ENCODE measurements at places on chromosomes 13 and 19.
A peak's percentile ranks its signal among the peaks of the same experiment; 100 is the strongest.

- no peak for DNase-seq
Measured at GRCh38 chr19:35135389-35135909, 590 bp upstream of the LGI4 start.

- DNase-seq: peak; percentile 58
Measured at GRCh38 chr13:114130837-114131582, 1.4 kb downstream of the RASA3 start.

DNA sequence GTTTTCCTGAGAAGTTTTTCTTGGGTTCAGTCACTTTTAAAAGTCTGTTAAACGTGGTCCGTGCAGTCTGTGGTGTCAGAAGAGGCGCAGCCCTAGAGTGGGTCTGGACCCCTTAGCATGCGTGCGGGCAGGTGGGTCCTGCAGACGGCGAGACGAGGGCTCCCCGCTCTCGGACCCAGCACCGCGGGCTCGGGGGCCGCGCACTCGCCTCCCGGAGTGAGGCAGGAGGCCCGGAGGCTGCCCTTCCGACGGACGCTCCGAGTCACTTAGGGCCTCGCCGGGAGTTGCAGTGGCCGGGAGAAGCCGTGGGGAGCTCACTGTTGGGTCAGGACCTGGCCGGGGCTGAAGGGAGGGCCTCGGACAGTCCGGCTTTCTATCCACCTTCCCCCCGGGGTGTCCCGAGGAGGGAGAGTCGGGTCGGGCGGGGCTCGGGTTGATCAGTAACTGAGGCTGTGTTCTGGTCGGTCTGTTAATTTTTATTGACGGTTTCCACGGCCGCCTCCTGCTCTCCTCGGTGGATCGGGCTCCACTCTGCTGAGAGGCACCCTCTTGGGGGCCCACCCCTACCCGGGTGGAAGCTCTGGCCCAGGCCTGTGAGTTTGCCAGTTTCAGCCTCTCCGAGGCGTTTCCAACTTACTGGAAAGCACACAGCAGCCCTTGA, 1.3 kb downstream of the PTBP1 start:
- DNase-seq: no peak

- DNase-seq: no peak
Measured at GRCh38 chr13:88246239-88246638, 575.1 kb downstream of the SLITRK5 start.

DNA sequence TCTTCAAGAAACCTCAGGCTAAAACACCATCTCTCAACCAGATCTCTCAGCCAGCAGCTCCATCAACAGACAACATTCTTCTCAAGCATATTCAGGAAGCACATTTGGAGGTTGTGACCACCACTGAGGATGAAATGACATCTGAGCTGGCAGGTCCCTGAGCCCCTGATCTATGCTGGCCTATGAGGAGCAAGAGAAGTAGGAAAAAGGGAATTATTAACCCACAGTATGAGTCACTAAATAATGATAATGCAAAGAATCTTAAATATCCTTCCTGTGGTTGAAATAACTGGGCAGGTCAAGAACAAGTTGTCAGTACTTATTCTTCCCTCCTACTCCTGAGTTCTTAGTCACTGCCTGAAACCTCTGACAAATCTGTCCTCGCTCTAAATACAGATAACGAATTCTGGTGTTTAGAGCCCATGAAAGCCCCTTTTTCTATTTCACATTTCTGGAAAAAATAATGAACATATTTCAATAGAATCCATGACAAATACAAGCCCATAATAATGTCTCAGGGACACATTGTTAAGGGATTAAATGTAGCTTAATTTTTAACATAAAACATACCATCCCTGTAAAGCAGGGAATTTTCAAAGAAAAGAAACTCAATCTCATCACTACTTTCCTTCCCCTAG, 225.8 kb upstream of the IRS2 start:
- DNase-seq: peak; percentile 99

DNA sequence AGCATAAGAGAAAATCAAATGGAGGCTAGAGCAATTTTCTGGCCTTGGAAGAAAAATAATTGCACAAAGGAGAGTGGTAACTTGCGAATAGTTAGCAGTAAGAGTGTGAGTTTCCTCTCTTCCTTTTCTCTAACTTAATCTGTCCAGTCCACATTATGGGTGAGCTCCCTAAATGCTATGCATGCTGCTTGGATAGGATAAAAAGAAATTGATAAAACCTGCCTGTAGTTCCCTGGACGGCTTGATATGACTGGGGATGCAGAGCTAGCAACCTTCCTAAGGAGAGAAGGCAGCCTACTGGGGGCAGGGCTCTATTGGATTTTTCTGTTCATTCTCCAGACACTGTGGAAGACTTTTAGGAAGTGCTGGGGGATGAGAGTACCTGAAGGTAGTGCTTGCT, 311.3 kb downstream of the LMO7 start:
- no peak for DNase-seq

- peak; percentile 31 for DNase-seq
Measured at GRCh38 chr13:40460116-40460515, 206.3 kb downstream of the FOXO1 start.

DNA sequence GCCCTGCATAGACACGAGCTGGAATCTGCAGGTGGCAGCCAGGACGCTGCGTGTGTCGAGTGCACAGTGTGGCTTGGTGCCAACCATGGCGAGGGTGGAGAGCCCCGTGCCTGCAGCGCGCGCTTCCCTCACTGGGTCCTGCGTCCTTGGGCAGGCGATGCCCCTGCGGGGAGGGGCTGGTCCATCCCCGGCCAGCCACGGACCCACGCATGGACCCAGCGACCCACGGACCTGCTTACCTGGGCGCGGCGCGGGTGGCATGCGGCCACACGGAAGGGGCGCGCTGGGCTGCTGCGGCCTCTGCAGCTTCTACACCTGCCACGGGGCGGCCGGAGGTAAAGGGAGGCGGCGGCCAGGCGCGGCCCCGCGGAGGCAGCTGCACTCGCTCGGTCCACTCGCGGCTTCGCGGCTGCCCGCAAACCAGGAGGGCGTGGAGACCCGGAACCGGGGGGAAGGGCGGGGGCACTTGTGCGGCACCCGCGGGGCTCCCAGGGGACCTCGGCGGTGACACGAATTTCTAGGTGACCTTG, 569 bp upstream of the MCF2L start:
- DNase-seq: no peak

DNA sequence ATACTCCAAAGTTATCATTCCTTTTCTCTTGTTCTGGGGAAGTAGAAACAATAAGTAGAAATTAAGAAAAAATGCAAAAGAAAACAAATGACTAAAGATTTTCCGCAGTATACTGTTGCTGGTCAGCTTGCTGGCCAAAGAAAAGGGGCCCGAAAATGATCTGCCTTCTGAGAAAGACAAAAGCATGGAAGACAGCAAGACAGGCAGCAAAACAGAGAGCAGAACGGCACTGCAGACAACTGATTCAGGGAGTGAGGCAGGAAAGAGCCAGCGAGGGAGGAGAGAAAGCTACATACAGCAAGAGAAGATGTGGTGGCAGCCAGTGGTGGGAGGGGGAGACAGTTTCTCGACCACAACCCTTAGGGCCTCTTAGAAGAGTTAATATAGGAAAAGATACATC, 5.3 kb upstream of the DOCK9 start:
- no peak for DNase-seq

DNA sequence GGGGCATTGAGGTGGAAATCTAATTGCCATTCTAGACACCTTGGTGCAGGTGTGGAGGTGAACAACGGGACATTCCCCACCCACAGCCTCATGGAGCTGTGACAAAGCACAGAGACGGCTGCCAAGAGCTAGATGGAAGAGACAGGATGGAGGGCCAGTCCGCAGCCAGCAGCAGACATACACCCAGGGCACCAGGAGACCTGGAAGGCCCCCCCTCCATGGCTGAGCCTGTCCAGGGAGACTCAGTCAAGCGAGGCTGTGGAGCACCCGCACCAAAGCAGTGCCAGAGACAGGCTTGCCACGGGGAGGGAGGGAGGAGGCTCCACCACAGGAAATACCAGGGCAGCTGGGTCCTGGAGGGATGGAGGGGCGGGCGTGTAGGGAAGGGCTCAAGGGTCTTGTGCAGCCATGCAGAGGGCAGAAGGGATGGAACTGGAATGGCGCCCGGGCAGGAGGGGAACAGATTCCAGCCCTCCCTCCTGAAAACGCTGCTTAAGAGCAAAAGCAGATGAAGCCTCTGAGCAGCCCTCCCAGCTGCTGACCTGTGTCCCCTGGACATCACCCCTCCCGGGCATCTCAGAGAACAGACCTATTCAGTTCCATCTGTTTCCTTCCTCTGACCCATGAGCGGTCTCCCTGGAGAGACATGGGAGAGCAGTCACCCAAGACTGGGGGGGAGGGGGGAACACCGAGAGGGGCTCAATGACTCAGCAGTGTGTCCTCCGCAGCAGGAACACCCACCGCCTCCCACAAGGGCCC, 14.4 kb downstream of the EPS15L1 start:
- no peak for DNase-seq

- no peak for DNase-seq
Measured at GRCh38 chr19:9799162-9799561, 19.7 kb downstream of the FBXL12 start.

GRCh38 chr19:36215276-36216123, 594 bp downstream of the ZNF146 start:
- no peak for DNase-seq

DNA sequence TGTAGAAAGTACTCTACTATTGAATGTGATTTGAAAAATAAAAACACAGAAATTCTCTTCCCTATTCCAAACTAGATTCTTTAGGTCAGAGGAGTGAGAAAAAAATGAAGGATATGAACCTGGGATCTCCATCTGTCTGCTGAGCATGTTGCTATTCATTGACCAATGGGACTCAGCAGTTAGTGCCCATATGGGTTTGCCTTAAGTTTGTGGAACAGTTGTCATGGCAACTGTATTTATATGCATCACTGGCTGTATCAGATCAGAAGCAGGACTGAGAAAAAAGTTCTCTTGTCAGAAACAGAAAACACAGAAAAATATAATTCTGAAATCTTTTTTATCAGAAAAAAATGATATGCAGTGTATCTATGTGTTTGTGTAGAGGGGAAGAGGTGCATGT, 73.3 kb upstream of the ATXN8OS start:
- DNase-seq: no peak

GRCh38 chr19:17751103-17751911, at the start of gene FCHO1:
FCHO1 (plus strand) TSS chr19:17751477; CDS start chr19:17755165, 3,688 bp downstream.
- no peak for DNase-seq

DNA sequence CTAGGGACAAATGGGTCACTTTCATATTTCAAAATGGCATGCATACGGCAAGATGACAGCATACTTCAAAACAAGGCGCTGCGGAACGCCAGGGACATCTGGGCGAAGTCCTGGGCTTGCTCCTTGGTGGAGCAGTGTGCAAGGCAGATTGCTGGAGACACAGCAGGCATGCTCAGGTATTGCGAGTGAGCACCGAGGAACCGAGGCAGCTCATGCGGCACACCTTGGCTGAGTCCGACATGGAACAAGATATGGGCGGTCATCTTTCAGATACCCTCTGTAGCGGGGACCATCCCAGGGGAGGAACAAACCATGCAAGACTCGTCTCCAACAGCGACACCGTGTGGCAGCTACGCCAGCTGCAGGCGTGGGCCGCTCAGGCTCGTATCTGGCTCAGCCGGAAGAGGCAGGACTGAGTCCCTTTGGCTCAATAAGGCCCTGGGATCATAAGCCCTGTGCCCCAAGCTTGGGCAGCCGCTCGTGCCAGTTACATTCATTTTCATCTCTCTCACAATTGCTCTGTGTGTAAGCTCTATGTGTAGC, 112.4 kb downstream of the NUFIP1 start:
- no peak for DNase-seq

DNA sequence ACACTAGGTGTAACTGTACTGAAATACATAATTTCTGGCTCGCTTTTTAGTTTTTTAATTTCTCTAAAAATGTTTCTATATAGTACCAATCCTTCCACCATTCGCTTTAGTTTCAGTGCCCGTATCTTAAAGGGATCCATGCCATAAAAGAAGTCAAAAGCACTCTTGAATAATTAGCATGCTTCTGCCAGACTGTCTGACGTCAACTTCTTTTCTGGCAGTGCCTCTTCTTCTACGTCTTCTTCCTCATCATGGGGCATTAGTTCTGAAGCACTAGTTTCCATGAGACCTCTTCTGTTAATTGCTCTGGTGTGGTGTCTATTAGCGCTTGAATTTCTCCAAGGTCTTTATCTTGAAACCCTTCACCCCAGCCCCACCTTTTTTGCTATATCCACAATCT, 93.8 kb upstream of the DOCK9 start:
- DNase-seq: no peak

- no peak for DNase-seq
Measured at GRCh38 chr19:47274071-47274890, at the start of gene INAFM1. INAFM1 (plus strand) TSS chr19:47274885; CDS start chr19:47274920, 35 bp downstream.

Measured in BJ (cell line).